ENCODE measurements at places on chromosomes 4 and X.

DNA sequence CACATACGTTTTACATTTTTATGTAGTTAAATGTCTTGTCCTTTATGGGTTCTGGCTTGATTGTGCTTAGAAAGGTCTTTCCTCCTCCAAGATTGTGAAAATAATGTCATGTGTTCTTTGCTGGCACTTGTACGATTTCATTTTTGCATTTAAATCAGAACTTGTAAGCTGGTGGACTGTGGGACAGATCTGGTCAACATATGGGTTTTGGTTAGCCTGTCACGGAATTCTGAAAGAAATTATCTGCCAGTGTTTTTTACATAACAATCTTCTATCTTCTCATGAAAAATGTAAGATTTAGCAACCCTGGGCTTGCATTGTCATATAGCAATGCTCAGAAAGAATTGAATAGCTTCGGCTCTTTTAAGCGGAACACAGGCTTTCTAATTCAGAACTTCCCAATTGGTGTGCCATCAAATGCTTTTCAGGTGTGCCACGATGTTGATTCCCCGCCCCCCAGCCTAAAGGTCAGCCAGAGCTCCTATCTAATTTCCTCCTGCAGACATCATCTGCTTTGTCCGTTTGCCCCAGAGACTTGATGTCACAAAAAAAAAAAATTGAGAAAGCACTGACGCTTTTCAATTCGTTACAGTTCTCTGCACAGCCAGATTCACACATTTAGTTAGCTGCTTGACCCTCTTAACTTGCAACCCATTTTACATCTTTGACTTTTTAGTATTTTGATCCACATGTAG is 16.2 kb downstream of the AFF1 start:
- no peak for DNase-seq

GRCh38 chr4:19455850-19456602 is 795.7 kb upstream of the SLIT2 start:
- no peak for DNase-seq

DNA sequence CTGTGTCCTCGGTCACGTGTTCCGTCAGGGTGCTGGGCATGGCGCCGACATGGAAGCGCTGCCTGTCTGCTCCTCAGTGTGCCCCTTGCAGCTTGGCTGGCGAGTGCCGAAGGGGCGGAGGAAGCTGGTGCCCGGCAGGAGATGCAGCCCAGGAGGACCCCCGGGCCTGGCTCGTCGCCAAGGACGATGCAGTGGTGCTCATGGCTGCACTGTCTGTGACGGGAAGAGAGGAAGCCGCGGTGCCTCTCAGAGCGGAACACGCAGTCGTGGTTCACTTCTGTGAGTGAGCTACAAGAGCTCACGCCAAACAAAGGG is 38.1 kb downstream of the FGFRL1 start:
- DNase-seq = no peak

DNA sequence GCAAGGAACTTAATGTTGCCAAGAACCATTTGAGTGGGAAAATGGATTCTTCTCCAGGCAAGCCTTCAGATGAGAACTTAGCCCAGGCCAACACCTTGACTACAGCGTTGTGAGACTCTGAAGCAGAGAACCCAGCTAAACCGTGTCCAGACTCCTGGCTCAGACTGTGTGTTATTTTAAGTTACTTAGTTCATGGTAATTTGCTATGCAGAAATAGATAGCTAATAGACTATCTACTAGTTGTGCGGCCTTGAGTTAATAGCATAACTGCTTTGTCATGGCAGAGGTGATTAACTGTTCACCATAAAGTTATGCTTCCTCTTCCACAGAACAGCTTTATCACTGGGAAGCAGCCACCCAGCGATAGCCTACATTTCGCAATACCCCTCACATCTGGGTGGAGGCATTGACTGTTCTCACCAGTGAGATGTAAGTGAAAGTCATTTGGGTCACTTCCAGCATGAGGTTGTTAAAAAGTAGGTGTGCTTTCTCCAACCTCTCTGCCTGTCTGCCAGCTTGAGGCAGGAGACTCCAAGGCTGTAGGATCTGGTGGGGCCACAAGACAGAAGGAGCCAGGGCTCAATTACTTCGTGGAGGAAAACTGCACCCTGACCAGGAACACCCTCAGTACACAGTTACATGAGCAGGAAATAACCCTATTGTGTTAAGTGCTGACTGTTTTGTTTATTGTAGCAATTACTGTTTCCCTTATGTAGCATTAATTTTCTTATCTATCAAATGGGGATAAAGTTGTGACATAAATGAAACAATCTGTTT is 94.2 kb downstream of the GPAT3 start:
- DNase-seq = peak; percentile 24

DNA sequence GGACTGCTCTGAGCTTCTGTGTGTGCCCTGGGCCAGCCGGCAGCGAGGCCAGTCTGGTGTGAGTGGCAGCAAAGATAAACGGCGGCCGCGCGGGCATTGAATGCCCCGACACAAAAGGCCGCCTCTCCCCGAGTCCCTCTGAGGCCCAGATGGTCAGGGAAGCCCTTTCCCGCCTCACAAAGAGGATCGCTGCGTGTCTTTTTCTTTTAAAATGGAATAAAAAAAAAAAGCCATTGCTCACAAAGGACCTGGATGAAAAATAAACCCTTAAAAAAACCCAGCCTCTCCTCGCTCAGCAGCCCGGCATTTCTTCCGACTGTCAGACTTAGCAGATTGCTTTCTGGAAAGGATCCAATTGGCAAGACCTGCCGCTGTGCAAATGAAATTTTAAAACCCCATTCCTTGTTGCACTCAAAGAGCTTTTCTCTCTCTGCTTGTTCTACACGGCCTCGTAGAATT is 578.7 kb downstream of the BCOR start:
- DNase-seq = peak; percentile 88

DNA sequence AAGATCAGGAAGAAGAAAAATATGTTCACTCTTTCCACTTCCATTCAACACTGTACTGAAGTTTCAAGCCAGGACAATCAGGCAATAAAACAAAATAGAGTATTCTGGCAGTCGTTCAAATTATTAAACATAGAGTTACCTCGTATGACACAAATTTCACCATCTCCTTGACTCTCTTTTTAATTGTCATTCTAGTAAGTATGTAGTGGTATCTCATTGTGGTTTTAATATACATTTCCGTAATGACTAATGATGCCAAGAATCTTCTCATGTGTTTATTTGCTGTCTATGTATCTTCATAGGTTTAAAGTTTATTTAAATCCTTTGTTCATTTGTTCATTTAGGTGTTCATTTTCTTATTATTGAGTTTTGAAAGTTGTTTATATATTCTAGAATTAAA is 352.2 kb downstream of the IDS start:
- DNase-seq = no peak

DNA sequence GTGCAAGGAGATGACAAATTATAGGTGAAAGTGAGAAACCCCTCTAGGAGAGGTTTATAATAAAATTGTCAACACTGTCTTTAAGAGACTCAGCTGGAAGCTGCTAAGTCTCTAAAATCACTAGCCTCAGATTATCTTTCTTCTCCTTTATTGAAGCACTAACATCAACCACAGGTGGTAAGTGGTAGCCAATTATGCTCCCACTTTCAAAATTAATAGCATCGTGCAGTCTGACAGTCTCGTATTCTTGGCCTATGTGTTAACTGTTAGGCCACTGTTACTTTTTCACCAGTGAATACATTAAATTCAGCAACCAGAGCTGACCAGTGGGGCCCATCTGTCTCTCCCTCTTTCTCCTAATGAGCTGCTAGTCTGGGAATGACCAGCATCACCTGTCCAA is 674.1 kb downstream of the RAPGEF2 start:
- DNase-seq = no peak

GRCh38 chr4:26005764-26006163 is 91.7 kb downstream of the SMIM20 start:
- DNase-seq = no peak

GRCh38 chrX:73855546-73855945 is 292.5 kb downstream of the CHIC1 start:
- DNase-seq = peak; percentile 81

- no peak for DNase-seq
Measured at GRCh38 chr4:78779280-78779679, 3.1 kb downstream of the BMP2K start.

GRCh38 chr4:156774422-156774821 is 197.2 kb downstream of the PDGFC start:
- peak; percentile 38 for DNase-seq

- DNase-seq = peak; percentile 17
Measured at GRCh38 chr4:84852081-84852480, 114.4 kb downstream of the WDFY3 start.

- DNase-seq = peak; percentile 64
Measured at GRCh38 chrX:134520860-134521390, 61.0 kb downstream of the HPRT1 start.

DNA sequence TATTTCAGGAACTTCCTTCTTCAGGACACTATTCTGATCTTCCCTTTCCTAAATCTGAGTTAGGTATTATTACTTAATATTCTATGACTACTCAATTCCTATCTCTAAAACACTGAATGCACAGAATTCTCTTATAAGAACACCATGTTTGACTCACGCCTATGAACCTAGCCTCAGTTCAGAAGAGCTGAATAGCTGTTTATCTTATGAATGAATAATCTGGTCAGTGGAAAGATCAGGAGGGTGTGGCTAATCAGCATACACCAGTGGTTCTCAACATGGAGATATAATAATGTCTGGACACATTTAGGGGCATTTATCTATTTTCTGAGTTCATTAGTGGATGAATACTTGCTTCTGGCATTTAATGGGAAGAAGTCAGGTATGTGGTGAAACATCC is 24.2 kb downstream of the EPHA5 start:
- DNase-seq = no peak

DNA sequence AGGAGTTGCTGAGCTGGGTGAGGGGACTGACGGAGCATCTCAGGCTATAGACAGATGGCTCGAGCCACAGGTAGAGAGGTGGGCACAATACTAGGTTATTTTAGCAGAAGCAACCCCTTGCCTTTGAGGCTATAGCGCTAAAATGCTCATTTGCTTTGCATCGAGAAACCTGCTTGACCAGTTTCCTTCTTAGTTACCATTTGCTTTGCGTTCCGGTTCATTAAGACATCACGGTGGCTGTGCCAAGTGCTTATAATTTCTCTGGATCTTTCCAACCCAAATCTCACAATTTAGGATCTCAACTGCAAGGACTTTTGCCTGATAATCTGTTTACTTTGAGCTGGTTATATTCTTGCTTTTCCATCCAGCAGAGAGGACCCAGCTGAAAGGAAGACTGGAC is 40.8 kb downstream of the DLG3 start:
- no peak for DNase-seq

GRCh38 chrX:46551494-46552128 is 6.4 kb upstream of the ZNF674 start:
- DNase-seq = no peak

DNA sequence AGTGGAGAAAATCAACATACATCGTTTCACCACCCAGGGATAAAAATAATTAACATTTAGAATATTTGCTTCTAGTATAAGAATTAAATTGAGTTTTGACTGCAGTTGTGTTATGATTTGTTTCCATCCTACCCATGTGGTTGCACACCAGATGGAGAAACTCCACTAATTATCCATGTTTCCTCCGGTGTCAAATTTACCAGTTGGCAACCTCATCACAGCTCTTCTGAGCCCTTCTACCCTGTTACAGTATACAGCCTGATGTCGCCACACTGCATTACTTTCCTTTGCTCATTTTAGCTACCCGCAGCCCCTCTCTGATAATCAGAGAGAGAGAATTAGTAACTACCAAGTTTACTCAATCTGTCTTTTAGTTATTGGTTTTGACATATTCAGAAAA is 411.2 kb downstream of the DTHD1 start:
- DNase-seq = peak; percentile 33
